Natural killer cell (primary cell): ENCODE measurements at places on chromosomes 3 and 15. TPM values are rescaled to one million over a fixed set of nuclear protein-coding genes. Genes with fewer than 3 reads are reported as not detected.

DNA sequence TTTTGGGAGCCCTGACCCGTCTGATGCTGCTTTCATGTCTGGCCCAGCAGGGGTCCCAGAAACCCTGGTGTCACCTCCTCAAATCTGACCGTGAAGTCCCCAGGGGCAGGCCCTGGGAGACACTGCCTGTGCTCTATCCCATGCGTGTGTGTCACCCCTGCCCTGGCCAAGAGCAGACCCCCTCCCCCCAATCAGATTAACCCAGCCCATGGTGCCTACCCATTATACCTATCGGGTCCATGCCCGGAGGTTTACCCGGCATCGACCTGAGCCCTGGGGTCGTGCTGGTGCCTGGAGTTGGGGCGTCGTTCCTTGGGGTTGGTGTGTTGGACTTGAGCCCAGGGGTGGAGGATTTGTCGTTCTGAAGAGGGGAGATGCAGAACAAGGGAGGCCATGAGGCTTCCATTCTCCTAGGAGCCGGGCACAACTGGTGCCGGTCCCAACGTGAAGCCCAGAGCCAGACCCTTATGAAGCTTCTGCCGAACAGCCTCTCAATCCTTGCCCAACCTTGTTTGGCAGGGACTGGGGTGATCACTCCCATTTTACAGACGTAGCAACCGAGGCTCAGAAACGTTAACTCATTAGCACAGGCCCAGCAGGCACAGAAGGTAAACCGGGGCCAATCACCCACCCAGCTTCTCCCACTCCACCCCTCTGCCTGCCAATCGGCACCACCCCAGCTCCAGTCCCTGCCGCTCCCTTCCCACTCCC lies 39.6 kb downstream of the TLE3 start:
- H3K27me3 ChIP-seq = no peaks in the 10 kb centered on the region
- H3K27ac ChIP-seq = no peak overlapping the region
- H3K36me3 ChIP-seq = peaks cover 80% of the 10 kb centered on the region
- no peak overlapping the region for H3K4me3 ChIP-seq

DNA sequence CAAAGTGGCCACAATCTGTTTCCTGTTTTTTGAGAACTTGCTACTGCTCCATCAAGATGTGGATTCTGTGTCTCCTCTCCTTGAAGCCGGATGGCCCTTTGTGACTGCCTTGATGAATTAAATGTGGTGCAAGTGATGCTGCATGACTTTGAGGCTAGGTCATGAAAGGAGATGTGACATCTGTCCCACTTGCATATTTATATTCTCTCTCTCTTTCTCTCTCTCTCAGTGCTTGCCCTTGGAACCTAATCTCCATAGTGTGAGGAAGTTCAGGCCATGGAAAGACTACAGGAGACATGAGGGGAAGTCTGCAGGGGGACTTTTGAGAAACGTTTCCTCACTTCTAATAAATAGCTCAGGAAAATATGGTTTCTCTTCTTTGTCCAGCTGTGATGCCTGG lies 50.0 kb upstream of the ADPGK start:
- no peak for DNase-seq
- H3K4me1 ChIP-seq = peaks cover 2% of the 10 kb centered on the region
- no peaks in the 10 kb centered on the region for H3K27me3 ChIP-seq
- H3K36me3 ChIP-seq = no peaks in the 10 kb centered on the region
- H3K27ac ChIP-seq = no peak overlapping the region
- H3K4me3 ChIP-seq = no peak overlapping the region

- no peak overlapping the region for H3K4me3 ChIP-seq
- no peak overlapping the region for H3K27ac ChIP-seq
These were observed 23.5 kb upstream of the PAQR5 start for GRCh38 chr15:69275074-69275670.

- DNase-seq = peak; percentile 80
- H3K27ac ChIP-seq = no peak overlapping the region
- H3K36me3 ChIP-seq = peaks cover 53% of the 10 kb centered on the region
- H3K27me3 ChIP-seq = no peaks in the 10 kb centered on the region
- H3K4me3 ChIP-seq = no peak overlapping the region
These were observed 6.0 kb downstream of the SNRPA1 start for GRCh38 chr15:101288905-101289513.

Gene GOLGA6L10
- 1.8 TPM for total RNA-seq

Gene TUSC7
- total RNA-seq = not detected

Gene GATM
- 2.1 TPM for total RNA-seq

Gene B2M
- 7,484 TPM for total RNA-seq

Gene CCR1
- 3.8 TPM for total RNA-seq
